ENCODE measurements at places on chromosomes 1 and 21.

GRCh38 chr1:37691497-37692077, 729 bp upstream of the CDCA8 start:
- DNase-seq: peak; percentile 69

DNA sequence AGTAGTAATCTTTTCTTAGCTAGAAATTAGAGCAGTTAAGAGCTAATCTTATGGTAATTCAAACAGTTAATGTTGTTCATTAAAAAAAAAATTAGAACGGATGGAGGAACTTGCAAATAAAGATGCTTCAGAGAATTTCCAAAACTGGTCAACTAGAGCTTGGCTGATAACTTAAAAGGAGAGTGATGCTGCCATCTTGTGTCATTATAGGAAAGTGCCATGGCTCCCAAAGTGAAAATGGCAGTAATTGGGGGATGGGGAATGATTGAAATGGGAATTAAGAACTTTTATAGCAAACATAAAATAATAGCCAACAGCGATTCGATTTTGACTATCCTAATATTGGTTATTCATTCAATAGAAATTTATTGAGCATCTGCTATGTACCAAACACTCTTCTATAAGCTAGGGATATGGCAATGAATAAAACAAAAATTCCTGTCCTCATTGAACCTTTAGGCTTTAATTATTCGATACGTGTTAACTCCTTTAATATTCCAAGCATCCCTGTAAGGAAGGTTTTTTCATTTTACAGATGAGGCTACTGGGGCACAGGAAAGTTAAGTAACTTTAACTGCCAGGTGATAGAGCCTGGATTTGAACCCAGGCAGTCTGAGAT, 5.7 kb upstream of the PLPP3 start:
- DNase-seq: peak; percentile 75

- DNase-seq: no peak
These were observed 214.1 kb downstream of the PBX1 start for GRCh38 chr1:164773102-164773501.

DNA sequence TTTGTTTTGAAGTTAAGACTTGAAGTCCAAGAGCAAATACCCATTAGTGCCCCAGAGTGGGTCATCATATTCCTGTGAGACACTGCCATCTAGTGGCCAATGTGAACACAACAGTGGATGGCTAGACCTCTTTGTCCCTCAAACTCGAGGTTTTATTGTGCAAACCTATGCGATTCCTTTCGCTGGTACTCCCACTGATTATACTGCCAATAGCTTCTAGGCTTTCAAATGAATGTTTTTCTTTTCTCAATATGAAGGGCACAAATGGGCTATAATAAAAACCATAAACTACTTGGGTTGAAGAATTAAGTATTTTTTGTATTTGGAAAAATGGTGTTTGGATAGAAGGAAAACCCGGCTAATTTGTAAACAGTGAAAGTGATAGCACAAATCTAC, 100.4 kb upstream of the ZNF281 start:
- peak; percentile 83 for DNase-seq

- DNase-seq: no peak
These were observed 147.9 kb upstream of the FMN2 start for GRCh38 chr1:239943761-239944160.

DNA sequence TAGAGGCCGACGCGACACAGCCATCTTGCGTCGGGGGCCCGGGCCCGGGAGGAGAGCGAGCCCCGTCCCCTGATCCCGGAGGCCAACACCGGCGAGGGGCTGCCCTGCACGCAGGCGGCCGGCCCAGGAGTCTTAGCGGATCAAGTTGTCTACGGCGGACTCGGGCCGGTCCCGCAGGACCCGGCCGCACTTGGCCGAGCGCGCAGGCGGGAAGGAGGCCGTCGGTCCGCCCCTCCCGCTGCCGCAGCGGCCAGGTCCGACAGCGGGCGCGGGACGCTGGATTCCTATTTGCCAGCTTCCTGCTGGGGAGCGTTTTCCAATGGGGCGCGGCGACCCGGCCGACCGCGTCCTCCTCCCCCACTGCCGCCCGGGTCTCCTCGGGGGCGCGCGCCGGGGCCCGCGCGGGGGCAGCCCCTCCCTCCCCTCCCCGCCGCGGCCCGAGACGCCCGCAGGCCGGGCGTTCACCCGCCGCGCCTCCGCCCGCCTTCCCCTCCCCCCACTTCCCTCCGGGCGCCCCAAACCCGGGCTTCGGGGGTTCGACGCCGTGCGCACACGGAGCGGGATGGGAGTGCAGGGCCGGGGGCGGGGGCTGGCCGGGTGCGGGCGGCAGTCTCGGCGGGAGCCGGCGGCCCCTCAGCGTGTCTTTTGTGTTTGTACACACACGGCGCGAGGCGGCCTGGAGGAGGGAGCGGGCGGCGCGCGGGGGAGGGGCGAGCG, 517 bp upstream of the H3-3A start:
- DNase-seq: peak; percentile 77

DNA sequence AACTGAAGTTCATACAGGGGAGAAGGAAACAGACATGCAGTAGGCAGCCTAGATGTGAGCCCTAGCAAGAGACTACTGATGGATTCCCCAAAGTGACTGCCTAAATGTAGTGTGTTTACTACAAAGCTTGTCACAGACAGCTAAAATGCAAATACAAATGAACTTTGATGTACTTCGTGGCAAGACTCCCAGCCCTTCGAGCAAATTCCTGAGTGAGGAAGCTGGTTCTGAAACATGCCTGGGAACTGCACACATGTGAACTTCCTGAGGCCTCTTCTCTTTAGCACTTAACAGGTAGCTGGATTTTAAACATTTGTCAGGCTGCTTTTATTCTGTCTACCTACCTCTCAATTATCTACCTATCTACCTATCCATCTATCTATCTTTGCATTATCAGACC, 6.7 kb upstream of the IRF2BP2 start:
- peak; percentile 90 for DNase-seq

DNA sequence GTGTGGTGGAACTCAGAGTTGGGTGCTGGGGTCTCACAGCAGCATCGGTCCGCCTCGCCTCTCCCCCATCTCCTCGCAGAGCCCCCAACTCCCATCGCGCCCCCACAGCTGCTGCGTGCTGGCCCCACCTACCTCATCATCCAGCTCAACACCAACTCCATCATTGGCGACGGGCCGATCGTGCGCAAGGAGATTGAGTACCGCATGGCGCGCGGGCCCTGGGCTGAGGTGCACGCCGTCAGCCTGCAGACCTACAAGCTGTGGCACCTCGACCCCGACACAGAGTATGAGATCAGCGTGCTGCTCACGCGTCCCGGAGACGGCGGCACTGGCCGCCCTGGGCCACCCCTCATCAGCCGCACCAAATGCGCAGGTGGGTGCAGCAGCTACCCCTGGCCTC, 24.2 kb downstream of the PTPRU start:
- DNase-seq: no peak
